Spinal cord (tissue), 10 donors: ENCODE measurements at places on chromosomes 6 and 20. TPM values are rescaled to one million over a fixed set of nuclear protein-coding genes. Genes with fewer than 3 reads are reported as not detected.

- DNase-seq: no peak
Observed at GRCh38 chr6:143579703-143580102, 68.2 kb upstream of the FUCA2 start.

DNA sequence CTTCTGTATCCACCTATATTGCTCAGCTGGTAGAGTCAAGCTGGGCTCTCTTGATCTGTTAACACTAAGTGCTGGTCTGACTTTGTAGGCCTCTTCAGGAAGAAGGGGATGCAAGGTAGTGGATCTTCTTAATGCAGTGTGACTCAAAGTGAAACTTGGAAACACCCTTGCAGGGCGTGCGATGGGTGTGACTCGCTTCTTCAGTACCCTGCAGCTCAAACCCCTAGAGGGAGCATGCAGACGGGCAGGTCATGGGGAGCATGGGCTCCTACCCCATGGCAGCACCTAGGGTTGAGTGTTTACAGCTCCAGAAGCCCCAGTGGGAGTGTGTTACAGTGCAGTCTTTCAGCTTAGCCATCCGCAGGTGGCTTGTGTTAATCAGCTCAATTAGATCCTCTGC is 757 bp upstream of the SAMD3 start:
- no peak for DNase-seq

- DNase-seq: no peak
Observed at GRCh38 chr20:62663145-62664018, 21.1 kb downstream of the SLCO4A1 start.

DNA sequence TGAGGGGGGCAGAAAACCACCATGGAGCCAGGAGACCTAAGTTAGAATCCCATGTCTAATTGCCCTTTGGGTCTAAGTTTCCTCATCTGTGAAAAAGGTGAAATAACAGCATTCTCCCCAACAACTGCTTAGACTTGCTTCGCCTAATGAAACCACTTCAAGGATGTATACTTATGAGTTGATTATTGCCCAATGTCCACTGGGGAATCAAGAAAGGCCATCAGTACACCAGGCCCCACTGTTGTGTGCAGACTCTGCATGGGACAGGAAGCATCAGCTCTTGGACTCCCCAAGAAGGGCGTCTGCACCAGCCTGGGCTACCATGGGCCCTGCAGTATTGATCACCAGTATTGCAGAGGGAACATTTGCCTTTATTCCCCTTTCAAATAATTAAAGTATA is 189.6 kb downstream of the MAFB start:
- DNase-seq: no peak

DNA sequence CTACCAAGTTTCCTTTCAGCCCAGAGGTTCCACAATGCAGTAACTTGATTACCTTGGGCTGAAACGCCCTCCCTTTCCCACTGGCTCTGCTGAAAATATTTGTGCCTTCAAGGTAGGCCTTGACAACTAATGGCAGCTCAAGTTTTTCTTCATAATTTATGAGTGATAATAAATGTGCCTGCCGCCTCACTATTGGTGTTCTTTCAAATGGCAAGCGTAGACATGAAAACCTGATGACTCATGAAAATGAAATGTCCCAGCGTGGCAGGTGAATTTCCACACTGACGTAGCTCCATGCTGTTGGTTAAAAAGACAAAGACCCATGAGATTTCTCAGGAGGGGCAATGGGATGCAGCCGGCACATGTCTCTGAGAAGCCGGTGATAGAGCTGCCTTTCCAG is 107.2 kb upstream of the GGTLC1 start:
- DNase-seq: no peak

GRCh38 chr6:43828711-43829110 is 58.7 kb downstream of the VEGFA start:
- no peak for DNase-seq

DNA sequence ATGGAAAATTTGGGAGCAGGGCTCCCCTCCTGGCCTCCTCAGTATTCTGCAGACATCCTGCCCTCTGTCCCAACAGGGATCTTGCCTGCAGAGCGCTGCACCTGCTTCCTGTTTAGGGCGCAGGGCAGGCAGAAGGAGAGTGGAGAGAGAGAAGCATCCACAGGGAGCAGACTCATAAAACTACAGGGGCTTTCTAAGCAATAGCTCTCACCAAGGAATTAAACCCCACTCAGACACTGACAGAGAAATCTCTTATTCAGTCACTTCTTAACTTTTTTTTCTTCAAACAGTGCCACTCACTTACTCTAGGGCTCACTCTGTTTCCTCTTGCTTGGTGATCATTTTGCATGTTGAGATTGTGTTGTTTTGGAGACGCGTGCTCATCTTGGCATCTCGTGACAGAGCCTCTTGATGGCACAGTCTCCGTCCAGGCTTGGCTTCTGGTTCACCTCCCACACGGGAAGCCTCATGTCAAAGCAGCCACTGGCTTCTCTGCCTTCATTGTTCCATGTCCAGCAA is 153.1 kb upstream of the INSM1 start:
- DNase-seq: peak; percentile 27

GRCh38 chr20:18138639-18139583 is 1.2 kb downstream of the KAT14 start:
- DNase-seq: no peak

DNA sequence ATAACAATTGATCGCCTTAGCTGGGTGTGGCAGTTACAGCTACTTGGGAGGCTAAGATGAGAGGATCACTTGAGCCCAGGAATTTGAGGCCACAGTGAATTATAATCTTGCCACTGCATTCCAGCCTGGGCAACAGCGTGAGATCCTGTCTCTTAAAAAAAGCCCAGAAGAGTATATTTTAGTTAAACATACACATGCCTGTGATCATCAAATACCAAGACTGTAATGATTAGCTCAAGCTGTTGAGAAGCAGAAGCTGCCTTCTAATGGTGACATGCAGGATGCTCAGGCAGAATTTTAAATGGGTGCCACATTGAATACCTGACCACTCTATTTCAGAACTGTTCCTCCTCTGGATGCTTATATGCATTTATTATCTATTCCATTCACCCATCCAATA is 8.9 kb upstream of the TMEM14A start:
- no peak for DNase-seq

DNA sequence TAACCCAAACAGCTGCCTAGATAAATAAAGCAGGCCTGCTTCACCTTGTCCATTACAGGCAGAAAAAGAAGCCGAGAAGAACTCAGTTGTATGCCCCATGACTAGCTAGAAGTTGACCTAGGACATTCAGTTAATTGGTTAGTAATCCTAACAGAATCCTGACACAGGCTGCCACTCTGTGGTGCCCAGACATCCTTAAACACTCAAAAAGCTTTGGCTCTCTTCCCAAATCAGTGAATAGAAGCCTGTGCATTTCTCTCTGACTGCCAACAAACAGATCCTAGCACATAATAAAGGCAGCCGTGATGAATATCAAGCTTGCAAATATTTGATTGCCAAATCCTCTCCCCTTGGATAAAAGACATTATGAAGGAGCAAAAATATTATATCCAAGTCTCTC is 519.1 kb upstream of the EYS start:
- peak; percentile 86 for DNase-seq

GRCh38 chr20:23881371-23881770 is 1.8 kb upstream of the CST5 start:
- no peak for DNase-seq

- DNase-seq: no peak
Observed at GRCh38 chr20:4781637-4782377, 60.1 kb downstream of the PRND start.

- no peak for DNase-seq
Observed at GRCh38 chr6:170464524-170464979, 88.6 kb downstream of the PSMB1 start.

GRCh38 chr6:105603788-105604586 is 201.1 kb upstream of the PREP start:
- peak; percentile 36 for DNase-seq

DNA sequence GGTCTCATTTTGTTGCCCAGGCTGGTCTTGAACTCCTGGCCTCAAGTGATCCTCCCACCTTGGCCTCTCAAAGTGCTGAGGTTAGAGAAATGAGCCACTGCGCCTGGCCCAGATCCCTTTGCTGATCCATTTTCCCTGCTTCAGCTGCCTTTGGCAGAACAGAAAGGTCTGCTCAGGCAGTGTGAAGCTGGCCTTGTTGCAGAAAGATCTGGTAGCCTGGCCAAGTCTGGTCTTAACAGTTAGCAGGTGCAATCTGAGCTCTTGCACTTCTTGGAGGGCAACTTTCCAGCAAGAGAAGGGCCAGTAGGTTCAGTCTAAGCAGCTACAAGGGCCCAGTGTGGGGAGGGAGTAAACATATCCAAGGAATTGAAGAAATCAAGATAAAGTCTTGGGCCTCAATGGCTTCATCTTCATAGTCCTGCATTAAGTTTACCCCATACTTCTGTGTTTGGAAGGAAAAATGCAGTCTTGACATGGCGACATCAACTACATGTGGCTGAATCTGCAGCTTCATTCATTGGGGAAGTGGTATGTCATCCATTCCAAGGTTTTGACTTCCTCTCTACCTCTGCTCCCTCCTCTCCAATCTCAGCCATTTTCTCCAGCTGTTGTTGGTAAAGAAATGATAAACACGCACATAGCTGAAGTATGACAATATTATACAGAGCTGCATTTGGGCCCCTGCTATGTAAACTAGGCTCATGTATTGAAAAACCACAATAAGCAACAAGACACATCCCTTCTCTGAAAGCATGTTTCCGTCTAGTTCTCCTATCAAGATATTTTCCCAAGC is 39.0 kb upstream of the NEDD9 start:
- DNase-seq: no peak

GRCh38 chr20:4774207-4774606 is 52.5 kb downstream of the PRND start:
- DNase-seq: no peak

- no peak for DNase-seq
Observed at GRCh38 chr20:44945261-44945660, 14.9 kb downstream of the TOMM34 start.

DNA sequence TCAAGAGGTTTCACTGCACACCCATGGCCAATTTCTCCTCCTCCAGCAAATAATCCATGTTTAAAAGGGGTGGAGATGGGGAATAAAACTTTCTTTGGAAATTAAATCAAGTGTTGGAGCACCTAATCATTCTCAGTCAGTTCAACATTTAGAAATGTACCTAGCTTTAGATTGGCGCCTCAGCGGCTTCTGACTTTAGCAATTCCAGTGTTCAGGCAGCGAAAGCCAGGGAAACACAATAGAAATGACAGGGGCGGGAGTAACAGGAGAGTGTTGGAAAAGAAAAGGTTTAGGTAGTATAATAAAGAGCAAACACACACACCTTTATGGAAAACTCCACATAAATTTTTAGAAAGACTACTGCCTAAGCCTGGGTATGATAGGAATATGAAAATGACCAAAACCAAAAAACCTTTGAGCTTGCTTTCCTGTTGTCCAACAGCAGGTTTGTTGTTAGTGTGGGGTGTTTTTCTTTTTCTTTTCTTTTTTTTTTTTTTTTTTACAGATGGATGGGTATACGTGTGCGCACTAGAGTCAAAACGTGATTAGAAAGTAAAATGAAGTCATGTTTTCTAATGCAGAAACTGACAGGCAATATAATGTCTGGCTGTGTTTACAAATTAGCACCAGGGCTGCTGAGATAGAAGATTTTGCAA is 7.7 kb downstream of the TFAP2A start:
- no peak for DNase-seq

GRCh38 chr6:3359973-3360726 is 96.7 kb downstream of the SLC22A23 start:
- no peak for DNase-seq

DNA sequence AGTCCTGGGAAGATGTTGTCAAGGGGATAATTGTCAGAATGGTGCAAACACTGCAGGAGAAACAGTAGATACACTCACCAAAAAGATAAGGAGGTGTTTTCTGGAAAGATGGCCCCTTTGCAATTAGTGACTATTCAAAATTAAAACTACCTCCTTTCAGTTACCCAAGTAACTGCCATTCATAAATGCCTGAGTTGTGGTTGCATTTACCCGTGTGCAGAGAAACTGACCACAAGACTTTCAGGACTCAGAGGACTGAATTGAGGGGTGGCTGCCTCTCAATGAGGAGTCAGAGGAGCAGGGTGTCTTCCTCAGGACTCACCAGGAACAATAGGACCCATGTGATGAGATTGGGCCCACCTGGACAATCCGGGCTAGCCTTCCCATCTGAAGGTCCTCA is 39.0 kb downstream of the GCM1 start:
- no peak for DNase-seq

DNA sequence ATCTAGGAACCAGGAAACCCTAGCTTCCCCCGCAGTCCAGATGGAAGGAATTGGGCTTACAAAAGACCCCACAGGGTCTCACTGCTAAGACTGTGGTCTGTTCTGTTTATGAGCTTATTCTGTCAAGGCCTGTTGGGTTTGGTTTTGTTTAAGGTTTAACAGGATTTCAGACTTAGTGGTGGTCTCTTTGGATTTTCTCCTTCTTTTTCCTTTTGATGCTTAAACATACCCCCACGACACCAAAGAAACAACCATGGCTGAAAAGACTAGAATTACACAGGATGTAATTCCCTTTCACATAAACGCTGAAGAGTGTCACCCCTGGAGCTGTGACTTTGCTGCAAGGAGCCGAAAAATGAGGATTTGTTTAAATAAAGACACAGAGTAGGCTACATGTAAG is 408.6 kb downstream of the PREX1 start:
- no peak for DNase-seq

DNA sequence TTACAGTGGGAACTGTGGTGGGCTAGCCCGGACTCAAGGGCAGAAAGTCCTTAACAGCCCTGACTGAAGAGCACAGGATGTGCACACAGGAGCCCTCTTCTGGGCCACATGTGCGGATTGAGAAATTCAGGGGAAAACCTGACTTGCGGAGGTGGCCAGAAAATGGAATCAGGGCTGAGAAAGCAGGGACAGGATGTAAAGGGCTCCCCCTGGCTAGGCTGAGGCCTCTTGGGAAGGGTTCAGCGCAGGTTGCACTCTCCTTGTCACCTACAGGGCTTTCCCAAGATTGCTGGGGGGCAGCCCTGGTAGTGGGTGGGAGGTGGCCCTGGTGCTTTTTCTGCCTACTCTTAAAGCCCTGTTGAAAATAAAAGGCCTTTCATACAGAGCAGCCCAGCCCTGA is 251.2 kb downstream of the SLC24A3 start:
- DNase-seq: no peak

The DSP gene
- polyA plus RNA-seq: 39.1 TPM

The C6orf58 gene
- 1.2 TPM for polyA plus RNA-seq

The TMEM74B gene
- polyA plus RNA-seq: 44.2 TPM

The BPIFA3 gene
- not detected for polyA plus RNA-seq

The CD24 gene
- 402 TPM for polyA plus RNA-seq

The LCA5 gene
- polyA plus RNA-seq: 6.7 TPM

The PTCHD4 gene
- 1.0 TPM for polyA plus RNA-seq
